ENCODE measurements at places on chromosomes 1 and 21. TPM values are rescaled to one million over a fixed set of nuclear protein-coding genes. Genes with fewer than 3 reads are reported as not detected.

The ADAMTS5 gene
- 10.1 TPM for polyA plus RNA-seq

The CD2 gene
- polyA plus RNA-seq, result 0.52 TPM

The SYPL2 gene
- 0.89 TPM for polyA plus RNA-seq

The AJAP1 gene
- 0.23 TPM for polyA plus RNA-seq

The SLAMF8 gene
- polyA plus RNA-seq, result 1.3 TPM

The EXOSC10 gene
- polyA plus RNA-seq, result 109 TPM

The SPRR3 gene
- 0.42 TPM for polyA plus RNA-seq

The MED8 gene
- 38.8 TPM for polyA plus RNA-seq

The VAV3 gene
- polyA plus RNA-seq, result 6.5 TPM

The TRABD2B gene
- 4.5 TPM for polyA plus RNA-seq

The IQGAP3 gene
- 26.3 TPM for polyA plus RNA-seq

The CHODL gene
- polyA plus RNA-seq, result 3.9 TPM

GRCh38 chr1:221779771-221780170 is 37.9 kb upstream of the DUSP10 start:
- DNase-seq, result no peak

GRCh38 chr1:198087831-198088230 is 69.0 kb upstream of the NEK7 start:
- no peak for DNase-seq

DNA sequence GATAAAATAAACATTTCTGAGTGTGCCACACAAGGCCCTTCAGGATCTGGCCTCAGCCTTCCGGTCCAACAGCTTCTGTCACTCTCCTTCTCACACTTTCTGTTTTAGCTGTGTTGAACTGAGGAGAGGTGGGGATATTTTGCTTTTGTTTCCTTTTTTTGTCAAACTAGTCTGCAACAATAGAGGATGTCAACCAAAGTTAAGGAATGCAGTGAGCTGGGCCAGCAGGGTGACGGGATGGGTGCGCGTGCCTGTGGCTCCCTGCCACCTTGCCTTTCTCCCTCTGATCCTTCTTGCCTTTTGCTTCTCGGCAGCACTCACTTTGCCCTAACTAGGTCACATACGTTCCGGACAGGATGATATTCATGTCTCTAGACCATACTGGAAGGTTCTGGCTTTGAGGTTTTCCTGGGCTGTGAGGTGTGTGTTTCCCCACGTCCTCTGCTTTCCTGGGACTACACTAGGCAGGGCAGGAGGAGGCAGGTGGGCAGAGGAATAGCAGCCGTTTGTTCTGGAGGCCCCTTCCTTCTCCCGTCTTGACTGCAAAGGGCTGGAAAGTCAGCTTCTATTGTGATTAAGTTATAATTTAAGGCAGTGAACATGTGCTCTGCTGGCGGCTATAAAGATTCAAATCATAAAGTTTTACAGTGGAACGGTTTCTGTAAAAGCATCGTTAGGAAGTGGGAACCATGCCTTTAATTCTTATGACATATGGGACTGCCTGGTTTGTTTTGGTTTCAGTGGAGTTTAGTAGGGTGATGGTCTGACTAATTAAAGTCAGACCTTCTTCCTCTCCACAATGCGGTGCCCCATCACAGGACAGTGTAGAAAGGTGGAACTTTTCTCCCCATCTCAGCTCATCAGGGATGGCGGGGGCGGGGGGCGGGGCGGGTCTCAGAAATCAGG is 67.8 kb downstream of the RNF220 start:
- DNase-seq, result no peak

DNA sequence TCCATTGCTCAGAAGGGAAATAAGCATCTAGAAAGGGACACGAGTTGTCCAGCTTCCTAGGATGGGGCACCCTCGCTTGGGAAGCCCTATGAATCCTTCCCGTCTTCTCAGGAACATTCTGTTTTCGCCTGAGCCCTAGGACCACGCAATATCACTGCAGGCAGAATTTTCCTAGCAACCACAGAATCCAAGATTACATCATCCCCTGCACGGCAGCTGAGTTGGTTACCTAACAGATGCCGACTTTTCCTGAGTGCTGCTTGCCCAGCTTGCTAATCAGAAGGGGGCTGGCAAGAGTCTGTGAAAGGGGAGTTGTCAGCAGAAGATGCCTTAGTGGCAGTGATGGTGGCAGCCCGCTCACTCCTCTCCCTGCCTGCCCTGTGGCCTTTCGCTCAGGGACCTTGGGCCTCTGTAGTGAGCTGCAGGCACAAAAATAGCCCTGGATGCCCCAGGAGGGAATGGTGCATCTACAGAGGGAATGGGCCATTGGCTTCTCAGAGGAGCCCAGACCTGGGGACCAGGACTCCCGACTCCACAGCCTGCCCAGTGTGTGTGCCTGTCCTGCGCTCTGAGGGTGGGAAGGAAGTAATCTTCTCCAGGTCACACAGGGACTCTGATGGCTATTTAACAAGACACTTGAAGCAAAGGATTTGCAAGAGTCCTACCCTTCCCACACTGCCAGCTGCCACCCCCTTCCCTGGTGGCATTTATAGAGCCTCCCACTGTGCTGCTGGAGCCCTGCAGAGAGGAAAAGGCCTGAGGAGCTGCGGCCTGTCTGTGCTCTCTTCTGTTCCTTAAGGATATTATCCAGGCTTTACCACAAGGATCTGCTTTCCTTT is 28.9 kb upstream of the CLSTN1 start:
- DNase-seq, result no peak

- no peak for DNase-seq
These were observed 39.8 kb downstream of the UBE2G2 start for GRCh38 chr21:44761747-44762208.

GRCh38 chr1:164836614-164837018 is 277.6 kb downstream of the PBX1 start:
- peak; percentile 14 for DNase-seq

- no peak for DNase-seq
These were observed 119.7 kb upstream of the WNT4 start for GRCh38 chr1:22262583-22262982.

DNA sequence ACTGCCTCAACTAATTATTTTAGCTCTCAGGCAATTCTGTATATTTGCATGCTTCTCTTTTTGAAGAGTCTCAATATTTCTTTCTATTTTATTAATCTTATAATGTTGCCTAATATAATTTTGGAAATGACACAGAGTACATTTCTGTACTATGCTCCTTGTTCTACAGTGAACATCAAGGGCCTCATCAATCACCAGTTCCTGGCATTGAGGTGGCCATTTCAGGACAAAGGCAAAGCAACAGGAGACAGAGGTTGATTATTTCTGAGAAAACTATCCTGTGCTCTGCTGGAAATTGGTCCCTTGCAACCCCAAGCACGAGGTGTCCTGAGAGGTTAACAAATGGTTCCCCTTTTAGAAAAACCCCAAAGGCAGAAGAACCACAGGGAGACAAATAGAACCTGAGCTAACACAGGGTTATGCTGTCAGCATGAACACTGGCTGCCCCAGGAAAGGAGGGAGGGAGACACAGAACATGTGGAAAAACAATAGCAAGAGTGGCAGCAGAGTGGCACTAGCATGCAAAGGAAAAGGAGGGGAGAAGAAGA is 63.9 kb upstream of the VAV3 start:
- no peak for DNase-seq

DNA sequence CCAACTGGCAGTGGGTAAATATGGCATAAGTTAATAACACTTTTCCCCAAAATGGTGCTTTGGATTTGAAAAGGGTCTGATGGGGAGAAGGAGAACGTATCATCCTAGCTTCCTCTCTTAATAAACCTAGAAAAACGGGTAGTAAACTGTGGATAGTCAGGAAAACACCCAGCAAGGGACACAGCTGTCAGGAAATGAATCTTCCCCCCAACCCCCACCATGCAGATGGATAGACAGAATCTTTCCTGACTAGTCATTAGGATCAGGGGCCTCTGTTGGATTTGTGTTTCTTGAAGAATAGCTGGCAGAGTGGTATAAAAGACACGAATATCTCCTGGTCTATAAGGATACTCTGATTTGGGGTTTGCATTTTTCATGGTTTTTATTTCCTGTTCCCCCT is 22.5 kb upstream of the LAX1 start:
- DNase-seq, result no peak

- DNase-seq, result no peak
These were observed 44.6 kb downstream of the RASSF5 start for GRCh38 chr1:206551986-206552326.

DNA sequence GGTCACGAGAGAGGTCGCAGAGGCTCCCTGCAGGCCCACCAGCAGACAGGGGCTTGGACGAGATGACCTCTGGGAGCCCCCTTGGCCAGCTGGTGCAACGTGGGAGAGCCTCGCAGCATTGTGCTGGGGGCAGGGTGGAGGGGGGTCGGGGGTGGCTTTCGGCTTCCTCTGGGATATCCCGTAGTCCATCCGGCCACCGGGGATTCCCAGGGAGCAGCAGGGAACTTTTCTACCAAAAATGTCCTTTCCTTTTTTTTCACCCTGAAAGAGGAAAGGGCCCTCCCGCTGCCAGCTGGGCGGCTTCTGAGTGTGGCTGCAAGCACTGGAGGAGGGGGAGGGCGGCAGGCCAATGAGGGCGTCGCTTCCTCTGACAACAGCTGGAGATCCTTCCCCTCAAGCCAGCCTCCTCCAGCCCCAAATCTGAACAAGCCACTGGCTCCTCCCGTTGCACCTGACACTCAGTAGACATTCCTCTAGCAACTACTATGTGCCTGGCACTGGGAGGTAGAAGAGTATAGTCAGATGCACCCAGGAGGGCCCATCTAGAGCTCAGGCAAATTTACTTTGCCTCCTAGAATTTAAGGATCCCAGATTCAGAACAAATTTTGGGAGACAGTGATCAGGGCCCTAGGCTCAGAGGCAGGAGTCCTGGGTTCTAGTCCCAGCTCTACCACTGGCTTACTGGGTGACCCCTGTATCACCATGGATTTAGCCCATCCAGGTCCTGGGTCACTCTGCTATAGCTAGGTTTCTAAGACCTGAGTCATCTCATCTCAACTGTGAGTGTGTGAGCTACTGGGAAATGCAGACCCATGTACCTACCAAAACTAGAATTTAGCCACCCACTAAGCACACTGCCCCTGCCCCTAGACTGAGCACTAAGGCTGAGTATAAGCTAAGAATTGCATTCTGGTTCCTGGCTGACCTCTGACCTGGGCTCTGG is 2.7 kb downstream of the MOB3C start:
- DNase-seq, result peak; percentile 83

- DNase-seq, result no peak
These were observed 124.3 kb downstream of the VAV3 start for GRCh38 chr1:107840725-107841124.

DNA sequence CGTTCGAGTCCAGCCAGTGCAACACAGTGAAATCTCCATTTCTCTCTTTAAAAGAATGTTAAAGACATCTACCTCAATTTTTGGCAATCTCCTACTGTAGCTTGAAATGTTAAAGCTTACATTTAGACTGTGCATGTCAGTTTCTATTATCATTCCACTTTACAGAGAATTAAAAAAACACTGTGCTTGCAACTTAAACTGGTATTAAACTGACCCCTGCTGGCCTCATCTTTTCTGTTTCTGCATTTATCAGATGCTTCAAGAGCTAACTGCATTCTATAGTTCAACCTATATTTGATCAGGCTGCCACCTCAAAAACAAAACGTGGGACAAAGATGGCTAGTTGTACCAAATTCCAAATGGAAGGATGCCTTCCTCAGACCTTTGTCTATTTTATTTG is 226.5 kb downstream of the SMYD3 start:
- no peak for DNase-seq

- DNase-seq, result no peak
These were observed 12.1 kb upstream of the C1orf174 start for GRCh38 chr1:3911981-3912808.

- no peak for DNase-seq
These were observed 301.1 kb downstream of the PTPRC start for GRCh38 chr1:198939956-198940355.

DNA sequence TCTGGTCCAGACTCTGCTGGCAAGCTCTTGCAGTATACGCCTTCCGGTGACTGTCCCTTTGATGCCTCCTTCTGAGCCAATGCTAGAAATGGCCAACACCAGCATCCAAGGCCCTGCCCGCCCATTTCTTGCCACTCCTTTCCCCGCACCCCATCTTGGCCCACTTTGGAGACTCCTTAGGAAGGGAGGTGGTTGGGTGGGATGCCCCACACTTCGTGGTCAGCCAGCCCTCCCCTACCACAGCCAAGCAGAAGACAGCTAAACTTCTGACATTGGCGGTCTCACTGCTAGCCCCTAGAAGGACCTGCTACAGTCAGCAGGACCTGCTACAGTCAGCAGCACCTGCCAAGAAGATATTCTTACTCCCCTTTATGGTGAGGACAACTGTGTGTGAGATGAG is 73.5 kb upstream of the CLDN14 start:
- no peak for DNase-seq

DNA sequence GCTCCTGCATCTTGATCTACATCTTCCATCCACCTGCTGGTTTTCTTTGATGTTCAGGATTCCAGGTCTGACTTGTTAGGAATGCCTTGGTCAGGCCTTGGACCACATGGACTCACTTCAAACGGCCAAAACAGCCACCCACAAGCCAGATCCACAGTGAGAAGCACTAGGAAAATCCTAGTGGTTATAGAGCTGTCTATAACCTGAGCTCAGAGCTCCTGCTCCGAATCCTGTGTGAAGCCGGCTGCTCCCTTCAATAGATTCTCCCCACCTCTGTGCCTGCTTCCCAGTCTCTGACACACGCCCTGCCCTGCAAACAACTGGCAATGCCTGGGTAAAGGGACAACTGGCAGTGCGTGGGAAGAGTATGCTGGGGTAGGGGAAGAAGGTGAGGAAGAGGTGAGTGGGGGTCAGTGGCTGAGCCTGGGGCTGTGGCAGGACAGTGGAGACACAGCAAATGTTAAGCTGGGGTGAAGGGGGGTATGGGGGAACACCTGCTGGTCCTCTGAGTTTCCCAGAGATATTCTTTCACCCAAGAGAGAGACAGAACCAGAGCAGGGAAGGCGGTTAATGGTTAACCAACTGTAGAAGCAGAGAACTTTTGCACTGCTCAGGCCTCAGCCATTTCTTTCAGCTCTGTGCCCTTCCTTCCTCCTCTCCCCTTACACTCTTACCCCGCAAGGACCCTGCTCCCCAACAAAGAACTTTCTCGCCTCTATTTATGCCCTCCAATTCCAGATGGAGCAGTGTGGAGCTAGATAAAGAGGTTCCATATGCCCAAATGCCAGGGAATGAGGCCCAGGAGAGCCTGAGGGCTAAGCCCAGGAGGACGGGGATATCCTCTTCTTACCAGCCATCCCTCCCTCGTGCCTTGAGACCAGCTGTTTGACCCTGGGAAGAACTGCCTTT is 4.5 kb downstream of the PLXNA2 start:
- no peak for DNase-seq

DNA sequence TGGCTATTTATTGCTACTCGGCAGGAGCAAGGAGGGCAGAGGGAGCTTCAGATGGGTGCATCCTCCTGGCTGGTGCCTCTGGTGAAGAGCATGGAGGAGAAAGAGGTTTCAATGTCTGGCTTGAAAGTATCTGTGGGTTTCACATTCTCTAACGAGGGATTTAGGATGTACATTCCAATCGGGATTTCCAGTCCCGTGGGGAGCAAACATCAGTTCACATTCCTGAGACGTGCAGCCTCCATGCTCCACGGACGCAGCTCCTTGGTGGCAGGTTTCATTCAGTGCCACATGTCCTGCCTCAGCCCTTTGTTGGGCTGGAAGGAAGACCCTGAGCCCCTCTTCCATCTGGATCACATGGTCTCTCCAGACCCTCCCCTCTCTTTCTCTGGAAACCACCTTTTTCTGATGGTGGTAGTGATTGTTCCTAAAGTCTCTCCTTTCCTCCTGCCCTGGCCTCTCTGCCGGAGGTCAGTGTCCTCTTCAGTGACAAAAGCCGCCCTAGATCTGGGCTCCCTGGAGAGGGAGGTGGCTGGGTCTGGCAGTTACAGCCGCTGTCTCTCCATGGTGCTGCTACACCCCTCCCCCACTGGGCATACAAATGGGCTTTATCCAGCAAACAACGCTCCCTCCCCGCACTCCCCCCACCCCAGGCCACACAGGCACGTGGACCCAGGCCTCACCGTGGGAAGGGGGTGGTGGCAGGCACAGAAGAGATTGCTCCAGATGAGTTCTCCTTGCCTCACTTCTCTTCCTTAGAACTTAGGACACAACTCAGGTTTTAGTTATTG is 826 bp upstream of the CA14 start:
- DNase-seq, result no peak

Measured in right lung (tissue), 10 donors.